ENCODE measurements at places on chromosomes 1 and 21.
A peak's percentile ranks its signal among the peaks of the same experiment; 100 is the strongest.

GRCh38 chr1:183443011-183443410, 24.8 kb upstream of the NMNAT2 start:
- DNase-seq = peak; percentile 73

DNA sequence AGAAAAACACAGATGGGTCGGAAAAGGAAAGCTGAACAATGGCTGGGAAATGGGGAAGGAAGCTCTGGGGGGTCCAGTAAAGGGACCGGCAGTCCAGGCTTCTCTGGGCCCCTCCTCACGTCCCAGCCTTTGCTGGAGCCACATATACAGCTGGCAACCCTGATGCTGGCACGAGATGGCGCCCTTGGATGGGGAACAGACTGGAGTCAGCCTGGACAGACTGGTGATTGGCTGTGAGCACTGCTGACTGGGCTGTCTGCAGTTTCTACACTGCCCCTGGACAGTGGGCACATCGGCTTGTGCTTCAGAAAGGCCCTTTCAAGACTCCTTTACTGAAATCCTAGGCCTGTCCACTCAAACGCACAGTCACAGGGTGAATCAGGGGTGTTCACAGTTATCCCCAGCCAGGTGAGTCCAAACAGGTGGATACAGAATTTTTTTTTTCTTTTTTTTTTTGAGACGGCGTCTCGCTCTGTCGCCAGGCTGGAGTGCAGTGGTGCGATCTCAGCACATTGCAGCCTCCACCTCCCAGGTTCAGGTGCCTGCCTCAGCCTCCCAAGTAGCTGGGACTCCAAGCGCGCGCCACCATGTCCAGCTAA, 31.1 kb upstream of the ZBTB40 start:
- peak; percentile 83 for DNase-seq

DNA sequence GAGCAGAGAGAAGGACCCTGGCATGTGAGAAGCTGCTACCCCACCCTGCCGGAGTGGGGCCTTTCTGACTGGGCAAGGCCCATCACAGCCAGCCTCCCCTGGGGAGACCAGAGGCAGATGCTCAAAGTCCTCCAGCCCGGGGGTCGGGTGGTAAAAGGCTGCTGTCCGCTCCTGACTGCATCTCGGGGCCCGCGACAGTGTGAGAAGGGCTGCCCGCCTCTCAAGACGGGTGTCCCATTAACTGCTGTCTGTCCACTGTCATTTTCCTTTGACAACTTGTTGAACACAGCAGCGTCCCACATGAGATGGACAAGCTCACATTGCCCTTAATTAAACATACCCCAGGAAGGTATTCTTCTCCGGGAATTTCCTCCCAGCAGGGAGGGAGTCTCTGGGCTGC, 91.4 kb upstream of the ARHGEF16 start:
- no peak for DNase-seq

- DNase-seq = no peak
Measured at GRCh38 chr21:16438761-16439160, 709.0 kb downstream of the USP25 start.

- peak; percentile 52 for DNase-seq
Measured at GRCh38 chr1:69700770-69701169, 133.0 kb downstream of the LRRC7 start.

GRCh38 chr1:227559926-227560325, 3.4 kb upstream of the ZNF678 start:
- no peak for DNase-seq

DNA sequence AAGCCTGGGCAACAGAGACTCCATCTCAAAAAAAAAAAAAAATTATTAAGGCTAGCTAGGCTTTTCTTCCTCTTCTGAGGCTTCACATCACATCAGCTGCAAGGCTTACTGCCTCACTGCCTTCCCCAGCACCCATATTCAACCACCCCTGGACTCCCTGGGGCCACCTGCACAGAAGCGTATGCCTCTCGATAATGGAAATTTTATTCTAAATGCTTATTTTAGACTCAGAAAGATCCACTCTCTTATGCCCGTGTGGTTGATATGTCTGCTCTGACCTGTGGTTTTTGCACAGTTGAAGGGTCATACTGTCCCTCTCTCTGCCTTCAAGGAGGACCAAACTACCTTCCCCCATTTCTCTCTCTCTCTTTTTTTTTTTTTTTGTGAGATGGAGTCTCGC, 1.5 kb upstream of the FCRLA start:
- no peak for DNase-seq

DNA sequence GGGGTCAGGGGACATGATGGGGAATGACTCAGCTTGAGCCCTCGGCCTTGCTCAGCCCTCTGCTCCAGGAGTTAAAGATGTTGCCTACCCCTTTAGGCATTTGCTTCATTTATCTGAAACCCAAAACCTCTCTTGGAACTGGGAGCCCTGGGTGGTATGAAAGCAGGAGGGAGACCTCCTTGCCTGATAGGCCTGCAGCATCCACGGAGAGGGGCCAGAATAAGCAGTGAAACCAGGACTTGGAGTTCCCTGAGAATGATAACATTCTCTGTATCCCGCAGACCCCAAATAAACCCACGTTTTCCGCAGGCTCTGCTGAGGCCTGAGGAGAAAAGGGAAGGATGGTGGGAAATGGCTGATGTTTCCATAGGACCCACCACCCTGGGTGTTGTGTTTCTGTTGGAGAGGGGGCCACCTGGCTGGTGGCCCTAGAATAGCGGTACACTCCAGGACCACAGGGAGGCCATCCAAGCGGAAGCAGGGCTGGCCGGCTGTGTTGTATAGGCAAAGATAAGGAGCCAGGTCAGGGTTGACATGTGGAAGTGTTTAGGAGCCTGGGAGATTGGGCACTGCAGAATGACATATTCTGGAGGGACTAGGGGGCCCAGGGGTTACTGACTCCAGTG, 77.4 kb downstream of the FOXD2 start:
- no peak for DNase-seq

DNA sequence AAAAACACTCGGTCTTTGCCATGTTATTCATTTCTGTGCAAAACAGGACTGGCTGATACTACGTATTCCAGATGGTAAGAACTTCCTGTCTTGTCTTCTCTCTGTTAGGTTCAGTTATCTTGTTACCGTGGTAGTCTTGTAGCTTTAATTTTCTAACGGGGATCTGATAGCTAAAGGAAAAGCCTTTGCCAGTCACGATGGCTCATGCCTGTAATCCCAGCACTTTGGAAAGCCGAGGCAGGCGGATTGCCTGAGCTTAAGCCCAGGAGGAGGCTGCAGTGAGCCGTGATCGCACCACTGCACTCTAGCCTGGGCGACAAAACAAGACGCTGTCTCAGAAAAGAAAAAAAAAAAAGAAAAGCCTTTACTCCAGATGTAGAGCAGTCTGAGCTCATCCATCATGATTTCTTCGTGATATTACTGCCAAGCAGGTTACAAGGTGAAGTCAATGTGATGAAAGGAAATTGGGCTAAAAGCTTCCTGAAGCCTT, 11.1 kb upstream of the MSTO1 start:
- peak; percentile 61 for DNase-seq

DNA sequence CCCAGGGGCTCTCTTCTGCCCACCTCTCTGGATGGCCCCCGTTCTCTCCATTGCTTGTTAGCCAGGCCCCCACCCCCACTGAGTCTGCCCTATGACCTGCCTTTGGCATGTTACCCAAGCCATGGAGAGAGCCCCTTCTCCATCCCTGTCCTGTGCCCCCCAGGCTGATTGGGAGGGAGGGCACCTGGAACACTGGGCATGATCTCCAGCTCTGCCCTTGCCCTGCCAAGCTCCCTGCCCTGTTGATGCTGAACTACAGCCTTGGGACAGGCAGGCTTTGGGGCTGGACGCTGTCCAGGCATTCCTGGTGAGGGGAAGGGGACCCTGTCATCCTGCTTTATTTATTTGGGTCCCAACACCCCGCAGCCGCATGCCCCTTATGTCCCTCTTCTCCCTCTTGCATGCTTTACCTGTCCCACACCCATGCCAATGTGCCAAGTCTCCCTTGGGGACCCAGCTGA, 10.7 kb downstream of the TRIM46 start:
- DNase-seq = no peak

GRCh38 chr1:200362421-200362820, 47.4 kb downstream of the ZNF281 start:
- no peak for DNase-seq

Measured in trophoblast cell (in vitro differentiated cells and primary cell).